ENCODE measurements at places on chromosomes 2 and 18. TPM values are rescaled to one million over a fixed set of nuclear protein-coding genes. Genes with fewer than 3 reads are reported as not detected.

- no peak for DNase-seq
Measured at GRCh38 chr2:159226059-159226461, 60.4 kb downstream of the WDSUB1 start.

DNA sequence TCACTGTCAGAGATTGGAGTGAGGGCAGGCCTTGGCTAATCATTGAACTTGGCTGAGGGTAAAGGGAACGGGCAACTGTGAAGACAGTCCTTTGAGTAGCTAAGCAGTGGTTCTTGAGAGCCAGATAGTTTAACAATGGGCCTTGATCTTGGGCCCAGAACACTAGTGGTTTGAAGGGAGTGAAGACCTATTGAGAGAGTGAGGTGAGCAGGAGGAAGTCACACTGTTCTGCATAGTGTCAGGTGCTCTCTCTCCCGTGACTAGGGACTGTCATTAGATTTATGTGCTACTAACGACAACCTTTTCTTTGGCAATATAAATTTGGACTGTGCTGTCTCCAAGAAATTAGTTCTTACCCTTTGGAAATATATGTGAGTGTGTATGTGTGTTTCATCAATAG is 44.6 kb upstream of the ALMS1 start:
- DNase-seq = no peak

GRCh38 chr2:190407662-190408537 is at the start of gene MFSD6:
MFSD6 (plus strand) TSS chr2:190408355; CDS start chr2:190436030, 27,675 bp downstream.
- DNase-seq = no peak

GRCh38 chr18:32262092-32262491 is 72.3 kb downstream of the MEP1B start:
- no peak for DNase-seq

GRCh38 chr18:23964282-23965238 is 50.0 kb upstream of the TTC39C start:
- DNase-seq = no peak

The PSMA8 gene
- polyA plus RNA-seq = not detected

GRCh38 chr2:233922471-233922870 is 5.3 kb downstream of the TRPM8 start:
- DNase-seq = no peak

The SERPINB11 gene
- polyA plus RNA-seq = not detected

- DNase-seq = no peak
Measured at GRCh38 chr2:222522082-222522481, 97.7 kb downstream of the SGPP2 start.

DNA sequence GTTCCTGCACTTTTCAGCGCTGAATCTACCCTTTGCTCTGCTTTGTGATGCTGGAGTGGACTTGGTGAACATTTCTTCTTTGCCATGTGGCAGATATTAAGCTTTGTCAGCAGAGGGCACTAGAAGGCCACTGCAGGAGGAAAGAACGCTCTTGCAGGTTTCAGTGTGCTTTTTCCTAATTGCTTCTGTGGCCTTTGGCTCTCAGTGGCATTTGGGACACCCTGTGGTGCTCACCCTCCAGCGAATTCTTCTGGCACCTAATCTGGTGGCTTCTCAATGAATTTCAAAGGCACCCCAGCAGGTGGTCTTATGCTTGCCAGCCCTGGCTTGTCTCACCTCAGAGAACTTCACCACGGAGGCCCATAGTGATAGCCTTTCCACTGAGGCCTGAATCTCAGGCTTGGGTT is 146.7 kb downstream of the MYO3B start:
- DNase-seq = peak; percentile 6

DNA sequence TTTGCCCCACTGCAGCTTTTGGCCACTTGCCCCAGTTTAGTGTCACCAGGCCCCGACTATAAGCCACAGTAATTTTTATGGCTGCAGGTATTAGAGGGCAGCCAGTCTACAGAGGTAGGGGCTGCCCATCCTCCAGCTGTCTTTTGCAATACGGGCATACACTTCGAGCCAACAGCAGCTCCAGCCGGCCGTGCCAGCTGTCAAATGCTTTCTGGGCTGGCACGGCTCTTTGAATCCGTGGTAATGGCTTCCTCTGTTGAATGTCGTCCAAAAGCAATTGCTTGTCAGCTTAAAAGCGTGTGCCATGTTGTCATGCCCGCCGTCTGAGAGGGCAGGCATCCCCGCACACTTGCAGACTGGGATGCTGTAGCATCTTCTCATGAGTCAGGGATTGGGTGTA is 41.3 kb downstream of the BCL2L11 start:
- DNase-seq = no peak

DNA sequence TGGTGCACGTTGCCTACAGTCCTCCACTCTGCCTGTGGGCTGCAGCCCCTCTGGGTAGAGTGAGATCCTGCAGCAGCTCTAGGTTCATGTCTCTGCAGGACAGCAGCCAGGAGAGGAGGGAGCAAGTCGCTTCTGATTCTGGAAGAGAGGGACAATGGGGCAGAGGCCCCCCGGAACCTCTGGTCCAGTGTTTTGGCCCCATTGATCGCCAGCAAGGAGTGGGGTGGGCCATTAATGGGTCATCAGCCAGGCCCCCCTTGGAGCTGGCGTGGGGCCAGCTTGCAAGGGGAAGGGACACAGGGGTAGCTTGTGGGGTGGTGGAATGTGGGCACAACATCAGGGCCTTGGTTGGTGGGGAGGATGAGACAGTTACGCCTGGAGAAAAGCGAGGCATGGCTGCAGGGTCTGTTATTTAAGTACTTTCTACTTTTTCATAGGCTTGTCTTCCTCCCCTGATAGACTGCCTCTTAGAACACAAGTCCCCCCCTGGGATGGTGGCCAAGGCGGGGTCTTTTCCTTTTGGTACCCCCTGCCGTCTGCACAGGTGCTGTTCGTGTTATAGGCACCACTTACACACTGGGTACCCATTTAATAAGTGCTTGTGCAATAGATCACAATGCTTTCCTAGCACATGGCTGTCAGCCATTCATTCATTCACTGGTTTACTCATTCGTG is 44.6 kb downstream of the INHBB start:
- DNase-seq = no peak

DNA sequence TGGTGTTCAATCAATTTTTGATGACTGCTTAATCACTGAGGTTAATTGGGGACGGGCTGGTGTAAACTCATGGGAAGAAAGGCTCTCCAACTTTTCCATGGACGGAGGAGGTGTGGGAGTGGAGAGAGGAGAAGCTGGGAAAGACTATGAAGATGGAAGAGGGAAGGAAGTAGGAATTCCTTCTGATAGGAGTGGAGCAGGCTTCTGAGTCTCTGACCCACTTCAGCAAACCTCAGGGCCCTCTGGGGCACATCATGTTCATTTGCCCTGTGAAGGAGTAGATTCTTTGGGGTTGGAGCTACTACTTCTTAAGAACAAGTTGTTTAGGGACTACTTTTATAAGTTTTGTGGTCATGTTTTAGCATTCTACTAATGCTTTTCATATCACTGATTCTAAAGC is 87.0 kb upstream of the MAP4K3 start:
- no peak for DNase-seq

The ACVR1C gene
- 0.23 TPM for polyA plus RNA-seq

DNA sequence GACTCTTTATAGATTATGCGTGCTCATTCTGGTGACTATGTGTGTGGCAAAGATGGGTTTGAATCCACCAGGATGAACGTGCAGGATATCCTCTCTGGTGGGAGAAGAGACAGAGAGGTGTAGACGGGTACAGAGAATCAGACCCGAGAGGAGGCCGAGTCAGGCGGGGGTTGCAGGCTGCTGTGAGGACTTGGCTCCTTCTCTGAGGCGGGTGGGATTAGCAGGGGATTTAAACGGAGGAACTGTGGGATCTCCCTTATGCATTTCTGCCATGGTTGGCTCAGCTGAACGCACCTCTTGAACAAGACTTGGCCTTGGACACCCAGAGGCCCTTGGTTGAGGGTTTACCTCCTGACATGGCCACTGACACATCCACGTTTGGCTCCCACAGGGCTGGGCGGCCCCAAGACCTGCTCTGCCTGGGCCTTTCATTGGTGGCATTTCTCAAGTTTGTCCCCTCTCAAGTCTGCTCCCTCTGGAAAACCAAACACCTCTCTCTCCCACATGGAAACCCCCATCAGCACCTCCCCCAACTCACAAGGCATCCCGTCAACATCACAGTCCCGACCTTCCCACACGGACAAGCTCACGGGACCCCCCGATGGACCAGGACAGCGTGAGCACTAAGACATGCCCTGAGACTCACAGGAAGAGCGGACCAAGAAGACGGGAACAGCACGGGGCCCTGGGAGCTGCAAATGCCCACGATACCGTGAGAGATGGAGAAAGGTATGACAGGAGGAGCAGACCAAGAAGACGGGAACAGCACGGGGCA is 158.3 kb downstream of the RTP5 start:
- DNase-seq = no peak

DNA sequence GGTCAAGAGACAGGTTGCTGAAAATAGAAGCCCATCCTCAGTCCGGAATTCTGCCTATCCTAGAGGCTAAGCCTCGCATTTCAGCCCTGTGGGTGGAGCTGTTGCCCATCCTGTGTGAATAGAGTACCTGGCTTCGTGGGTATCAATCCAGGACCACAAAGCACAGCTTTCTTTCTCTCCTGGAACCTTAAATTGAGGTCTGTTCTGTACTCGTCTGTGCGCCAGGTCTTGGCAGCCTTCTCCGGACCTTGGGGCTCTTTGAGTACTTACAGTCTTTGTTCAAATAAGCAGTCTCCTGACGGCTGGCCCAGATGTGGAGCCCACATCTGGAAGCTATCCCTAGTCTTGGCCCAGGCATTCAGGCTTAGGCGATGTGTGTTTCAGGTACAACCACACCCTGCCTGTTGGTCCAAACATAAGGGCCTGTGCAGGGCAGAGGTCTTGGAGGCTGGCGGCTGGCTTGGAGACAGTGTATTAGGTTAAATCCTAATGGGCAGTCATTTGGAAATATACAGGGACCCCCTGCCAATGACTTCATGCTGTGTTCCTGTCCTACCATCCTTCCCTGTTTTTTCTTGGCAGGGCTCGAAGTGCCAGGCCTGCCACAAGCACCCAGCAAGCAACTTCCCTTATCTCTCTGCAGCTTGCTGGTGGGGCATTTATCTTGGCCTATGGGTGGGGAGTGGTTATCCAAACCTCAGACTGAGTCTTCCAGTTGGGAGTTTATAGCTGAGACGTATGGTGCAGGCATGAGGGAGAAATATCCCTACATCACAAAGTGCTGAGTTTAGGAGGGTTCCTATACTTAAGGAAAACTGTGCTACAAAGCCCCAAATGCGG is 294.1 kb downstream of the BCL2 start:
- DNase-seq = peak; percentile 21

DNA sequence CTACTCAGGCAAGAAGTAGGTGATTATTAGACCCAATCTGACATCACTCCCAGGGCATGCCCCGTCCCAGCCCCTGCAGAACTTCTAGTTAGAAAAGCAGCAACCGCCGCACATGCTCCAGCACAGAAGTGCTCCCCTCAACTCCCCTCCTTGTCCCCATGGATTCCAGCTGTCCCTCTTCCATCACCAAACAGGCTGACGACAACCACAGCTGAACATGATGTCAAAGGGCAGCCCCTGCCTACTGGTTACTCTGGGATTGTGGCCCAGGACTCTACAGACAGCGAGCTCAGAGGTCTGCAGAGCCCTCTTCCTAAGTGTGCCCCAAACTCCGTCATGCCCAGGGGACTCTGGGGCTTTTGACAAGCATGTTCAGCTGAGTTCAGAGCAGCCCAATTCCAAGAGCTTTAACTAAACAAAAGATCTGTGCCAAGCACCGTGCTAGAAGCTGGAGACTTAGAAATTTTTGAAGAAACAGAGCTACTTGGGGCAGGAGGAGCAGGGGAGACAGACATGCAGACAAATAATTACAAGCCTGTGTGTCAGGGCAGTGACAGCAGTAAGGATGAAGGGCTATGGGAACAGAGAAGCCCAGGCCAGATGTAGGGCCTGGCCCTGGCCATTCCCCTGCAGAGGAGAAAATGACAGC is 148.1 kb downstream of the BCL11A start:
- no peak for DNase-seq

- peak; percentile 69 for DNase-seq
Measured at GRCh38 chr18:26656944-26657536, 108.7 kb upstream of the KCTD1 start.

- no peak for DNase-seq
Measured at GRCh38 chr2:88866756-88867155, 175.3 kb downstream of the RPIA start.

DNA sequence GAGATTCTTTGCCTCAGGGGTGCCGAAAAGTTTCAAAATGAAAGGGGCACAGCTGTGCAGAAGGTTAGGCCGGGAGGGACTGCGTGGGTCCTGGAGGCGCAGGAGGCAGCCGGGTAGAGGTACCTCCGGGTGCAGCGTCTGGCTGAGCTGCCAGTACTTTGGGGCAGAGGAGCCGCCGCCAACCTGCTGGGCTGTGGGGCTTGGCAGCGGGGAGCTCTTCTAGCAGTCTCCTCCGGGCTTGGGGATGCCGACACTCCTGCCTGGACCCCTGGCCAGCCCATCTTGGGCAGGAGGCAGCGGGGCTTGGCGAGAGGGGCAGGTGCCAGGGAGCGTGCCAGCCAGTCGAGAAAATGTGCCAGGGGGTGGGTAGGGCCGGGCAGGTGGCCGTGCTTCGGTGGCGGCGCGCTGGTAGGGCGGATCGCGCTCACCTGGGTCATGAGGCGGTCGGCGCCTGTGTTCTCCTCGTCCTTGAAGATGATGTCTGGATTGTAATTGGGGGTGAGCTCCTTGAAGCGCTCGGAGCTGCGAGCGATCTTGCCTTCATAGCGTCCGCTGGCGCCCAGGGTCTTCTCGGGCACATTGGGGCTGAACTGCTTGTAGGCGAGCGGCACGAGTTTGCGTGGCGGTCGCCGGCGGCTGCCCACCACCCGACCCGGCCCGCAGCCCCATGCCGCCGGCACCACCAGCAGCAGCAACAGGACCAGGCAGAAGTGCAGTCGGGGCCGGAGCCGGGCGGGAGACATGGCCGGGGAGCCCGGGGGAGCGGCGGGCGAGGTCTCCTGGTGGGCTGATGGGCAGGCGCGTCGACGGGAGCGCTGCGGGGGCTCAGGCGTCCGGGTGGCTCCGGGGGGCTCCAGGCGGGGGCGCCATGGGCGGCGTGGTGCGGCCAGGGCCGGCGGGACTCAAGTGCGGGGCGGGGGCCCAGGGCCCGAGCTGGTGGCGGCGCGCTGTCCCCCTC is 717 bp downstream of the IHH start:
- DNase-seq = no peak

DNA sequence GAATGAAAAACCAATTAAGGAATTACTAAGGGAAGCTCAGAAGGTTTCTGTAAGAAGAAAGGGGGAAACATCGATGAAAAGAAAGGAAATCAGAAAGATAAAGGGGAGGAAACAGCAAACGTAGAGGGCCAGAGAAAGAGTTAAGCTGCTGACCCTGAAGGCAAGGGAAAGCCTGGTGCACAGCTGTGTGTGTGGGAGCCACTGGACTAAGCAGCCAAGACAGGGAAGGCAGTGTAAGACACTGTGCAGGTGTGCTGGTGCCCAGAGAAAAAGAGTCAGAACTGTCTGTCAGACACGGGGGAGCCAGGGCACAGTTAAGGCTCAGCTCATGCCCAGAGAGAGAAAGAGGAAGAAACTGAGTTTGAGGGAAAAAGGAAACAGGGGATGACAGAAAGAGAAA is 104.0 kb downstream of the HIBCH start:
- no peak for DNase-seq

- no peak for DNase-seq
Measured at GRCh38 chr2:134790487-134790886, 47.9 kb upstream of the ACMSD start.

The G6PC2 gene
- polyA plus RNA-seq = 0.21 TPM

GRCh38 chr18:53566626-53567025 is 657.8 kb downstream of the MBD2 start:
- no peak for DNase-seq

- no peak for DNase-seq
Measured at GRCh38 chr2:171957061-171957460, 34.8 kb downstream of the HAT1 start.

Data from left renal cortex interstitium (tissue), 4 donors.